ENCODE measurements at places on chromosomes 12 and 14.

GRCh38 chr12:39392154-39392925 is 50.6 kb downstream of the KIF21A start:
- DNase-seq: no peak

GRCh38 chr12:69425417-69425816 is 44.8 kb upstream of the FRS2 start:
- DNase-seq: no peak

- DNase-seq: peak; percentile 73
Observed at GRCh38 chr12:48000878-48001504, 3.3 kb downstream of the COL2A1 start.

- no peak for DNase-seq
Observed at GRCh38 chr14:105849933-105850626, 323.7 kb downstream of the TMEM121 start.

DNA sequence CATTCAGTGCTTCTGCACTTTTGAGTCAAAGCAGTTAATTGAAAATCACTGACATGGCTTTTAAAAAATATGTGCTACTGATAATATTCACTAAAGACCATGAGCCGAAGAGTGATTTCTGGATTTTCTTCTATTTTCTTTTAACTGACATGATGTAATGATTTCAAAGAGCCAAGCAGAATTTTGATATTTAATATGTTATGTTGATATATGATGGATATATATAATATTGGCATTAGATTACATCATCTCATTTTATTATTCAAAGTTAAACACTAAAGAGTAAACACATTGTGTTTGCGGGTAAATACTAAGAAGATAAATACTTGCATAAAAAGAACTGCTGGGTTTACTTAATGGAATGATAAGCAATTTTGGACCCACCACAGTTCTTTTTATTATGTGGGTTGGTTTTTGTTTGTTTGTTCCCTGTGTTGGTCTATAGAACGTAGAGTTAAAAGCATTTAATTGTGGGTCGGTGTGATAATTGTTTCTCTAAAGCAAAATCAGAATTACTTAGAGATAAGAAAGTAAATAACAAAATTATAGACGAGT is 692 bp downstream of the SPIC start:
- no peak for DNase-seq

DNA sequence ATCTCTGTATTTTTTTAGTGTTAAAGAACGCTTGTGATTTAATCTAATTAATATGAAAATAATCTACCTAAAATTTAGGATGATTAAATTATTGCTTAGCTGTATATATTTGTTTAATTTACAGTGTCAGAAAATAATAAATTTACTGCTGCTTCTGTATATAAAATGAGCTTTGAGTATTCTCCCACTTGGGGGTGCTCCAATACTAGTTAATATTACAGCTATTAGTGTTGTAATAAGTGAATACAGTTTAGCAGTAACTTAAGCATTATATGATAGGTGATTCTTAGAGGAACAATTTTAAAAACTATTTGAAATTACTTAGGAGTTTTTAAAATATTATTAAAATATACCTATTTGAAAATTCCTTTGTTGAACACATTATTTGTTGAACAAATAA is 62.2 kb downstream of the PAPOLA start:
- no peak for DNase-seq

DNA sequence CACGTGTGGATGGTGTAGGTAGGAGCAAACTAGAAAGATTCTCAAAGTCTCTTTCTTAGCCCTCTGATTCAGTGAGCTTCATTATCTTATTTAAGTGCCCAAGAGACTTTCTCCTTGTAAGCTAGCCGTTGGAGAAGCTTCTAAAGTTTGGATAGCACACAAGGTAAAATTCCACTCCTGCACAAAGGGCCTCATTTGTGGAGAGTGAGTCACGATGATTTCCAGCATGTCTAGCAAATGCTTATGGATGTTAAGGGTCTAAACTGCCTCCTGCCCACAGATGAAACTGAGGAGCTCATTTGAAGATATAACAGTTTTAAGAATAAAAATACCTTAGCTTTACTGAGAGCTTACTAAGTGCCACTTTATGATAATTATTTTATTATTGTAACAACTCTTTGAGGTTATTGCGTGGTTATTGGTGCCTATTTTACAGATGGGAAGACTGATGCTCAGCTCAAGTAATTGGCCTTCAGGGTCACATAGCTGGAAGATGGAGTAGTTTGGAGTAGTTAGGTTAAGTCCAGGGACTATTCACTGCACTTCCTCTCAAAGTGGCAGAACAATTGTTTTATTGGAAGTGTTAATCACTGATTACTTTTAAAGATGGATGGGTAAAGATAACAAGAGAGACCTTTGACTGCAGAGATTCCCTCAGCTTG is 78.7 kb upstream of the HIF1A start:
- DNase-seq: no peak

DNA sequence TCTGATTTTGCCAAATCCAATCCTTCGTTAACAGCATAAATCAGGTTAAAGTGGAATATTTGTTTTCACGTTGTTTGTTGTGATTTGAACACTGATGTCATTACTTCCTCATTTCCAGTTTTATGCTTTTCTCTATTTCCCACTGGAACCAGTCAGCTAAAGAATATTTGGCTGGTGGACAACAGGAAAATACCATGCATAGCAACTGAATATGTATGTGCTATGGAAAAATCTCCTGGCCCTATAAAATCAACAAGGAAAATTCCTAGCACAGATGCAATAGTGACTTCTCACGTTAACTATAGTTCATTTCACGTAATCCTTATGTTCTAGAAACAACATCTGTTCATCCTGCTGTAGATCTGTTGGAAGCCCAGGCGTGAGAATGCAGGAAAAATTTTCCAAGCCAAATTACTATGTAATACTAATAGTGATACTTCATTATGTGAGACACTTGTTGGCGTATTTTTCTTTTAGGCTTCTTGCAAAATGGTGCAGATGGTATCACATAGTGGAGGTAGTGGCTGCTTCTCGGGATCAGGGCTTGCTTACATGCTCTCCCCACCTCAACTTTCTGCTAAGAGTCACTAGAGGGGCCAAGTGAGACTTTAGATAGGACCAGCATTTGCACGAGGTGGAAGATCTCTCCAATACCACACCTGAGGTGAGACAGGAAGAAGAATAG is 86.3 kb upstream of the USP44 start:
- no peak for DNase-seq

All from HEK293T (cell line).